ENCODE measurements at places on chromosomes 5 and 9. TPM values are rescaled to one million over a fixed set of nuclear protein-coding genes. Genes with fewer than 3 reads are reported as not detected.
A peak's percentile ranks its signal among the peaks of the same experiment; 100 is the strongest.

Gene PCDHA1
- 0.03 TPM for polyA plus RNA-seq

Gene TCERG1
- polyA plus RNA-seq, result 25.3 TPM

Gene SLC28A3
- polyA plus RNA-seq, result 0.09 TPM

Gene CCNI2
- 1.4 TPM for polyA plus RNA-seq

Gene PBX3
- polyA plus RNA-seq, result 39.1 TPM

Gene SLC45A2
- polyA plus RNA-seq, result not detected

Gene ACOT12
- polyA plus RNA-seq, result 0.05 TPM

Gene NPR3
- 1.8 TPM for polyA plus RNA-seq

Gene NPM1
- polyA plus RNA-seq, result 1,626 TPM

Gene SPATA31C2
- polyA plus RNA-seq, result not detected

Gene ELOVL7
- polyA plus RNA-seq, result 3.3 TPM

- DNase-seq, result no peak
These were observed 14.4 kb downstream of the FAM169A start for GRCh38 chr5:74851684-74852353.

GRCh38 chr9:70147651-70148050 lies 104.0 kb downstream of the MAMDC2 start:
- no peak for DNase-seq

DNA sequence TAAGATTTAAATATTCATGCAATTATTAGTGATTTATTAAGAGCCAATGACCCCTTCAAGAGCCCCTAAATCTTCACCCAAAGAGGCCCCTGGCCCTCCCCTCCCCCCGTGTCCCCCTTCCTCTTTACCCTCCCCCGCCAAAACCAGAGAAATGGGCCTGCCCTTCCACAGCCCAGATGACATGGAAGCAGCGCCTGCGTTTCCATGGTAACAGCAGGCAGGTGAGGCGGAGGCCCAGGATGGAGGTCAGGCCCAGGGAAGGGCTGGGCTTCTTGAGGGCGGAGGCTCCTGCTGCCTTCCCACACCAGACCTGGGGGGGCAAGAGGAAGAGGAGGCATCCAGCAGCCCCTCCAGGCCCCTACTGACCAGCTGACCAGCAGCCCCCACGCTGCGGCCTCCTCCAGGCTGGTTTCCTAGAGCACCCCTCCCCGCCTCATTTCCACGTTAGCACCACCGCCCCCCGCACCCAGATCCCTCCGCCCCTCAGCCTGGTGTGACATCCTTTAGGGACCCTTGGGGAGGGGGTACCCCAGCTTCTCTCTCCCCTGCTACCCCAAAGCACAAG lies 37.4 kb downstream of the UNC5A start:
- DNase-seq, result no peak

GRCh38 chr9:123302348-123303214 lies 34.2 kb upstream of the STRBP start:
- no peak for DNase-seq

- no peak for DNase-seq
These were observed 117.4 kb downstream of the SMARCA2 start for GRCh38 chr9:2132484-2133082.

DNA sequence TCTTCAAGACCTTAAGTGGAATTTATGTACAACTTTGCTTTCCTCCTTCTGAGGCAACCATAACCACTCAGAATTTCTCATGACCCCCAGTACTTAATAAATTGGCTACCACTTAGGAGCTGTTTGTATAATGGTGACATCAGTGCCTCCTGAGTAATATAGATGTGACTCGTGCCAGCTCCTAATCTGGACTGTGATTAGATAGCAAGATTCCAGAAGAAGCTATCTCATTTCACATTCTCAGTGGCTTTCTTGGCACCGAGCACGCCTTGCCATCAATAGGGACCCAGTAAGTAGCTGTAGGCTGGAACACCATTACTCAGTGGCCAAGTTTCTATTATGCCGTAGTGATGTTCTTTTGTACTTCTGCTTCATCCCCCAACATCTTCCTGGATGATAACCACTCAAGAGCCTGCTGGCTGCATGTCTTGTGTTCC lies 228.8 kb downstream of the CD180 start:
- DNase-seq, result no peak

- DNase-seq, result no peak
These were observed 28.5 kb upstream of the CETN3 start for GRCh38 chr5:90438100-90438499.

GRCh38 chr5:154607746-154608145 lies 129.7 kb upstream of the HAND1 start:
- DNase-seq, result no peak

DNA sequence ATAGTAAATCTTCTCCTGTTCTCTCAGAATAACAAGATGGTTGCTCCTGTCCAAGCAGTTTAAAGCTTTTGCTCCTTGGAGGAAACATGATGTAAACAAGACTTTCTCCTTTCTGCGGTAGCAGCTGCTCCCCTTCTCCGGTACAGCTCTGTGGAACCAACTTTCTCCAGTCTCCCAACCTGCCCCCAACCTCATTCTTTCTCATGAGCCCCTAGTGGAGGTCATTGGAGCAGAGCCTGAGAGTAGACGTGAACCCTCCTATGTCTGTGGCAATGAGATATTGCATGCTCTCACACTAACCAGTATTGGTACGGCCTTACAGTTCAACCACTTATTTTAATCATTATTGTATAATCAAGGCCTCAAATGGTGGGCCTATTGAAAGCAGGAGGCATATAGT lies 483.8 kb upstream of the CDH10 start:
- DNase-seq, result no peak

- DNase-seq, result no peak
These were observed 60.1 kb downstream of the GALNT12 start for GRCh38 chr9:98867429-98868168.

- no peak for DNase-seq
These were observed 232.6 kb downstream of the PRDM9 start for GRCh38 chr5:23740029-23740428.

DNA sequence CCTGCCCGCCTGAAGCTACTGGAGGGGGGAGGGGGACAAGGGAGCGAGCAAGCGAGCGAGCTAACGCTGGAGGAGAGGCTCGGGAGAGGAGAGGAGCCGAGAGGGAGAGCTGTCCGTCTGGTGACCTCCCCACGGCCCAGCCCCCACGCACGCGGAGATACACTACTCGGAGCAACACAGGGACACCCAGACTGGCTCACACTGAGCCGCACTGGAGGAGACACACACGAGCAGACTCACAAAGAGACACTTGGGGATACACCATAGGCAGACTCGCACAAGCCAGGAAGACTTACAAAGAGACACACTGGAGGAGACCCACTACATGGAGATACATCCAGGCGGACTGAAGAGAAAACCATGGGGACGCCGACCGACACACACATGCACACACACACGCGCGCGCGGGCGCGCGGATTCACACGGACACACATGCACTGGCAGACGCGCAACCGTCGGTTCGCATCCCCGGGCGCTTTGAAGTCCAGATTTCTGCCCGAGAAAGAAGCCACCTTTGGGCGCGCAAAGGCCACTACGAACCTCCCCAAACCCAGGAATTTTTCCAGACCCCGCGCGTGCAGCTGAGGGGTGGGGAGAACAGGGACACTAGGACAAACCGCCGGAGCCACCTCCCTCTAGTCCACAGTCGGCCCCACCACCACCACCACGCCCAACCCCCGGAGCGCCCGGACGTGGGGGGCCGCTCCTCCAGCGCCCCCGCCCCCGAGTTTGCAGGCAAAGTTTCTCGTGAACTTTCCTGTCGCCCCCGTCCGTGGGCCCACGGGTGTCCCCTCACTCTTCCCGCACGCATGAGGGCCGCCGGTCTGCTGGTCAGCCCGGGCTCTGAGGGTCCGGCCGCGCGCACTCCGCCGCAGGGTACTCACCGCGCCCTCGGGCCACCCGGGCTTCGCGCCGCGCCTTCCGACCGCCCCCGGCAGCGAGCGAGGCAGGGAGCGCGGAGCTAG lies 571 bp downstream of the CNTFR start:
- DNase-seq, result no peak

GRCh38 chr5:129904667-129905472 lies 605 bp downstream of the CHSY3 start:
- DNase-seq, result no peak

- no peak for DNase-seq
These were observed 54.0 kb upstream of the NTRK2 start for GRCh38 chr9:84615544-84615943.

DNA sequence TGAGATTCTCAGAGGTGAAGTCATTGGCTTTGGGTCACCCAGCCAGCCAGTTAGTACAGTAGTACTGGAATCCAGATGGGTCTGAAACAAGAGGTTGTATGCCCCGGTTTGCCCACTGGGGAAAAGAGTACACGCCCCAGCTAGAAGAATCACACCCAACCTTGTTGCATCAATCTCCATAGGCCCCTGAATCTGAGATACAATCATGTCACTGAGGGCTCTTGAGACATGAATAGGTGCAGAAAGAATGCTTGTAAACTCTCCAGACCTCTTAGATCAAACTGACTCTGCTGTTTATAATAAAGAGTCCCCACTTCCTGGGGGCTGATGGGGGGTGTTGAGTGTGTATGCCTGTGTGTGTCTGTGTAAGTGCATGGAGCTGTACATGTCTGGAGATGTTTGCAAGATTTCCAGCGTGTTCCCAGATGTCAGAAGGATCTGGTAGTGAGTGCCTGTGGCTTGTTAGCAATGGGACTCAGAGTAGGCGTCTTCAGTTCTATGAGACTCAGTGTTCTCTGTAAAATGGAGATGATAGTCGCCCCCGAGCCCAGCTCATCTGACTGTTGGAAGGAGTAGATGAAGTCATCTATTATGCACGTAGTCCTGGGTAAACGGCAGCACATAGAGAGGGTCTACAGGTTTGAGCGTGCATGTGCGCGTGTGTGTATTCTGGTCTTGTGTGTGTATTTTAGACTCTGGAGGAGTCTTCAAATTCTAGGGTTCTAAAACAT lies 48.2 kb downstream of the COL27A1 start:
- peak; percentile 32 for DNase-seq

DNA sequence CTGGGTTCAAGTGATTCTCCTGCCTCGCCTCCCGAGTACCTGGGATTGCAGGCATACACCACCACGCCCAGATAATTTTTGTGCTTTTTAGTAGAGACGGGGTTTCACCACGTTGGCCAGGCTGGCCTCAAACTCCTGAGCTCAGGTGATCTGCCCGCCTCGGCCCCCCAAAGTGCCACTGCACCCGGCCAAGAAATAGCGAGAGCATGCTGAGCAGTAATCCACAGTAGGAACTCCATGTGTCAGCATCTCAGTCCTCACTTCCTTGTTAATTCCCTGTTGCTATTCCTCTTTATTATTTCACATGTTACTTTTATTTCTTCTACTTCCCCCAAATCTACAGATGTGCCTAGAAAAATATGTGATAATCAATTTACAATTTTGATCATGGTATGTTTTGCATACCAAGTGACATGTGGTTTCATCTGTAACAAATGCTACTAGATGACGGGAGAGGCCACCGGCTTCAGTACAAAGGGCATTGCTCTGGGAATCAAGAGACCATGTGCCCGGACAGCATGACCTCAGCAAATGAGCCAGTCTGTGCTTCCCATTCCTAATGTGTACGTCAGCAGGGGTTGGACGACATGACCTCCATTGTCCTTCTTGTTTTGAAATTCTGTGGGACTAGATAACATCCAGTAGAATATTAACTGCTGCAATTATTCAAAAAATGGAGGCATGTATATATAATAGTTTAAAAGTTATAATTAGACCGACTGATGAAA lies 61.6 kb downstream of the FNBP1 start:
- DNase-seq, result no peak

DNA sequence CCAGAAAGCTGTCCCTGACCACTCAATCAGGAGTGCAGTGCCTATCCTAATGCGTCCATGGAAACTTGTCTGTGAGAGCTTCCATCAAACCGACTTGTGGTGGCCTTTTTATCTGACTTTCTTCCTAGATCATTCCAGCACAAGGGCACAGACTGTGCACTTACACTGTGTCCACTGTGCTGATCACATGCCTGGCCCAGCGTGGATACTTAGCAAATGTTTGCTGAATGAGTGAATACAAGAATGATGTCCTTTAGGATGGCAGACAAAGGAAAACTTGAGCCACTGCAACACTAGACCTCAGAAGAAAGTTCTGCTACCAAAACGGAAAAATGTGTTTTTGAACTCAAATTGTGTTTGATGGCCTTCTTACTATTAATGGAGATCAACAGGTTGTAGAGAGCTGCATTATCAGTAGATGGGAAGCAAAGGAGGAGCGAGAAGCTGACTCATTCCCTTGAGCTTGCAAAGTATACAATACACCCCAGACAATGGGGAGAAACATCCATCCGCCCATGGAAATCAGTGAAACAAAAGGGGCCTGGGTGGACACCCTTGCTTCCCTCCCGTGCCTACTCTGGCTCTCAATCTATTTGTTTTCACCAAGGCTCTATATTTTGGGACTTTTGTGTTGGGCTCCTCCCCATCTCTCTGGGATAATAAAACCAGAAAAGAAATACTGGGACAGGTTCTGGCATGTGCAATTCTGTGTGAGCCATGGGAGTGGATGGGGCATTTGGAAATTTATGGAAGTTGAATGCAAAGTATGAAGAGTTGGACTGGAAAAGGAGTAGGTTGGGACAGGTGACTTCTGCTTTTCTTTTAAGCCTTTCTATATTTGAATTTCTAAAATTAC lies 76.2 kb upstream of the ZFAND5 start:
- DNase-seq, result no peak

DNA sequence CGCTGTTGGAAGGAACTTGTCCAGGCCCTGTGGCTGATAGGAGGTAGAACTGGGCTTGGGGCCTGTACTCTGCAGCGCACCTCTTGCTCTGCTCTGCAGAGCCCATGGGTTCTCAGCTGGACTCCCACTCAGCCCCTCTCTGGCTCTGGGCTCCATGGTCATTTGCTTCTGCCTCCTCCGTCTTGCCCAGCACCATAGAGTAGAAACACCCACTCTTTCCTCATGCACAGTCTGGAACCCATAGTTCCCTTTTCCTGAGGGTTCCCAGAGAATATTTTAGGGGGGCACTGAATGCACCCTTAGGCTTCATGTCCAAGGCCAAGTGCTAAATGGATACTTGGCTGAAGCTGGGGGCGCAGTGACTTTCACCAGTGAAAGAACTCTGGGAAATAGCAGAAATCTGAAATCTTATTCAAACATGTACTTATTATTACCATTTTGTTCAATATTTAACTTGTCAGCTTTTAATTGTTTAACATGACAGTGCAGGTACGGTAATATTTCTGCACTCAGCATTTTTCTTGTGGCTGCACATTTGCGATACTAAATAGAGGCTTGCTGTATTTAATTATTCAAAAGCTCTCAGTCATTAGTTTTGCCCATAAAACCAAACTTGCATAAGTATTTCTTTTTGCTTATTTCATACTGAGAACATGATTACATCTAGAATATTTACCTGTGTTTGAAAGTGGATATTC lies 31.5 kb downstream of the GALNT12 start:
- no peak for DNase-seq

DNA sequence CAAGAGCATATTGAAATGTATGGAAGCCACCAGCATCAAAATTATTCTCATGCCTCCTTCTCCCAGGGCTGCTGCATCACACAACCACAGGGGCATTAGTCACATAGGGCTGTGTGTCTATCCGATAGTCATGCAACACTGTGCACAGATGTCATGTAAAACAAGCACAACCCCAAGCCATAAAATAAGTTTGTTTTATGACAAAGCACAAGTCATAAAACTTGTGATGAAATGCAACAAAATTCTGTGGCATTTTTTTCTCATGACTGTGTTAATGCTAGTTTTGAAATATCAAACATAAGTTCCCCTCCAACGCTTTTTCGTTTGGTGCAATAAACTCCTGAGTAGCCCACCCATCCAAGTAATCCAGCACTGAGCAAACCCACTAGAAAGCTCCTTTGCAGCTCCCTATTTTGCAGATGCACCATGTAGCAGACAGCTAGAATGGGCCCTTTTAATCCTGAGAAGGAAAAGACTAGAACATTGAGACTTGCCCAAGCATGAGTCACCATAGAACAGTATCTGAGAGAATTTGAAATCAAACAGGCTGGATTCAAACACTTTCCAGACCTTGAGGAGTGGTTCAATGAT lies 93.3 kb upstream of the ZNF366 start:
- no peak for DNase-seq

GRCh38 chr5:129125819-129126218 lies 31.3 kb downstream of the ISOC1 start:
- no peak for DNase-seq

Data from urinary bladder (tissue), 4 donors.